Right lung (tissue), 10 donors: ENCODE measurements at places on chromosomes 2 and 18. TPM values are rescaled to one million over a fixed set of nuclear protein-coding genes. Genes with fewer than 3 reads are reported as not detected.

DNA sequence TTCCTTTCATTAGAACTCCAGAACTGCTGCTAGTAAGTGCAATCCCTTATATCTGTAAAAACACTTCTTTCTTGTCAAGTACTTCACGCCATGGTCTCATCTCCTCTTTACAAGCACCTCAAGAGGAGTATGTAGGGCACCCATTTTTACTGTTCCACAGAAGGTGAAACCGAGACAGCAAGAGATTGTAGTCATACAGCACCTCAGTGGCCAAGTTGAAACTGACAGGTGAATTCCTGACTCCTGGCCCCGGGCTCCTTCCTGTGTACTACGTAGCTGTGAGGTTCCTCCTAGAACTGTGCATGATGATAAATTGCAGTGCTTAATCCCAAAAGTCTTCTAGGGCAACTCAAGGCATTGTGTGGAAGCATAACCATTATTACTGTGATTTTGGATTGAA is 131.5 kb upstream of the MEIS1 start:
- no peak for DNase-seq

DNA sequence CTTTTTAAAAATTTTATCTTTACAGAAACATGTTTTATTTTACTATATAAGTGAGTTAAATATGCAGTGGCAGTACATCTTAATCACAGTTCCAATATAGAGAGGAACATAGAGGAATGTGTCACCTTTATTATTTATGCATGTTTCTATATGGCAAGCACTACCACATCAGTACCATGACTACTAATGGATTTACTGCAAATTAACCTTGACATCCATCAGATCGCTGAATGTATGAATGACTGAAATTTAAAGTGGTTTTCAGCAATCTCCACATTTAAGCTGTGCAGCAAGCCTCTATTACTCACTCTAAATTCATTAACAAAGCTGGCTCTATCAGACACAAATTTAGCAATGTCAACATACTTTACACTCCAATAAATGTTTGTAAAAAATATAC is 790.6 kb downstream of the NRXN1 start:
- no peak for DNase-seq

The MAIP1 gene
- 21.3 TPM for polyA plus RNA-seq

DNA sequence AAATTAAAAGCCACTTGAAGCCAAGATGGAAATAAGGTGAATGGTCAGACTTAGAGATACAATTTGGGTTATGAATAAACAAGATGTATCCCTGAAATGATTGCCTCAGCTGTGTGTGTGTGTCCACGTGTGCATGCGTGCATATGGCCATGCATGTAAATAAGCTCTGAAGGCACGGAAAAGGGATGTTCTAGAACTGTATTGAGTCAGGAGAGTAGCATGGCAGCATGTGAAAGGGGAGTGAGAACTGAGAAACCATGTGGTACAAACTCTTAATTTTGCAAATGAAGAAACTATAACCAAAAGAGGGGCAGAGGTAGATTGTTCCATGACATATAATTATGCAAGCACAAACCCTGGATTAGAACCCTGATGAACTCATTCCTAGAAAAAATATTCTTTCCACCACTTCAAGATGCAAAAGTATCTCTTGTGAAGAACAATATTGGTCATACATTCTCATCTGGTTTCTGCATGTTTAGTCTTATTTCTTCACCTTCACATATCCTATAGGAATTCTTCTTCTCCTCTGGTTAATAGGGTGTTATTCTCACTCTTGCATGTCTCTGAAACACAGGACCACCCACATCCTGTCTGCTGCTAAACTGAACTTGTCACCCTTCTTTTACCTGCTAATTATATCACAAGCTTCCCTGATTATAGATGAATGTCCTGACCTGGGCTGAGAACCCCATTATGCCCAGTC is 455.8 kb downstream of the SETBP1 start:
- DNase-seq, result no peak

- no peak for DNase-seq
Observed at GRCh38 chr2:180246268-180246667, 239.2 kb upstream of the CWC22 start.

- DNase-seq, result no peak
Observed at GRCh38 chr18:74173434-74173750, 25.1 kb downstream of the TIMM21 start.

The CTLA4 gene
- polyA plus RNA-seq, result 0.12 TPM
